Mucosa of gallbladder (tissue), 1 donor: ENCODE measurements at places on chromosomes 5 and 9. TPM values are rescaled to one million over a fixed set of nuclear protein-coding genes. Genes with fewer than 3 reads are reported as not detected.

DNA sequence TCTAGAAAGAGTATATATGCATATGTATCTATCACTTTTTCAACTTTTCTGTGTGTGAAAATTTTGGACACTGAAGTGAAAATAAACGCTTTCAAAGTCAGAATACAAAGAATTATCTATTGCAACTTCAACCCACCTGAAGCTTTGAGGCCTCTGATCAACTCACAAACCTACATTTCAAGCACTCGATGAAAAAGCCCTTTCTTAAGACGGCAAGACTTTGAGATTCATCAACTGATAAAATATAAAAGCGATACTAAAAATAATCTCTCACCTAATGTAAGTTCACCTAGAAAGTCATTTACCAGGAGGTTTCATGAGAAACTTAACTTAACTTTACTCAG is 1.2 kb downstream of the GOLPH3 start:
- no peak for DNase-seq

SV2C gene
- 0.20 TPM for total RNA-seq

DNA sequence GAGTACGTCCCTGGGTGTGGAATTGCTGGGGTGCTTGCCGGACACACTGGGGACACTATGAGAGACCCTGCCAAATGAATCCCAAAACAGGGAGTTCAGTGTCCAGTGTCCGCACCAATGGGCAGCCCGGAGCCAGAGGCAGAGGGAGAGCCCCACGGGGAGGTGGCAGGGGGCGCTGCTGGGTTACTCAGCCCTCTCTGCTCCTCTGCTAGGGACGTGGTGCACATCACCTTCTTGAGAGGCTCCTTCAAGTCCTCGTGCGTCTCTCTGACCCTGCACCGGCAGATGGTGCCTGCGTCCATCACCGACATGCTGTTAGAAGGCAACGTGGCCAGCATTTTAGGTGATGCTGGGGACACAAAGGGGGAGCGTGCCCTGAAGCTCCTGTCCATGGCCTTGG is 20.8 kb downstream of the STKLD1 start:
- no peak for DNase-seq

- peak; percentile 68 for DNase-seq
Measured at GRCh38 chr5:80238778-80239679, 16.8 kb downstream of the SERINC5 start.

DNA sequence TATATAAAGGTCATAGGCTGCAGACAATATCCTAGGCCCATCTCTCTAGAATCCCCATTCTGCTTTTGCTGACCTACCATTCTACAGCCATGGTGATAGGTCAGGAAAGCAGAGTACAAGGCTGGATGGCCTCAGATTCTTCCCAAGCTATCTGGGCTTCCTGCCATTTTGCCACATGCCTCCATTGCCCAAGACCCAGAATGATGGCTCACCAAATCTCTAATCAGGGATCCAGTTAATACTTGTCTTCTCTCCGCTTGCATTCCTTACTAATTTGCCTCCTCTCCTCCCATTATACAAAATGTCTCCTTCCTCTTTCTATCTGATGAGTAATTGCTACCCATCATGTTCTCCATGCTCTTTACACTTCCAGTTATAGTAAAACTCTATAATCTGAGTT is 22.7 kb upstream of the NDUFS4 start:
- no peak for DNase-seq

SPATA31D1 gene
- total RNA-seq = not detected

SHROOM1 gene
- total RNA-seq = 96.1 TPM

GRCh38 chr9:124120272-124120671 is 108.7 kb downstream of the LHX2 start:
- DNase-seq = no peak

HAPLN1 gene
- 0.58 TPM for total RNA-seq

STKLD1 gene
- 1.1 TPM for total RNA-seq

IFNA21 gene
- not detected for total RNA-seq

SREK1 gene
- 54.1 TPM for total RNA-seq

DNA sequence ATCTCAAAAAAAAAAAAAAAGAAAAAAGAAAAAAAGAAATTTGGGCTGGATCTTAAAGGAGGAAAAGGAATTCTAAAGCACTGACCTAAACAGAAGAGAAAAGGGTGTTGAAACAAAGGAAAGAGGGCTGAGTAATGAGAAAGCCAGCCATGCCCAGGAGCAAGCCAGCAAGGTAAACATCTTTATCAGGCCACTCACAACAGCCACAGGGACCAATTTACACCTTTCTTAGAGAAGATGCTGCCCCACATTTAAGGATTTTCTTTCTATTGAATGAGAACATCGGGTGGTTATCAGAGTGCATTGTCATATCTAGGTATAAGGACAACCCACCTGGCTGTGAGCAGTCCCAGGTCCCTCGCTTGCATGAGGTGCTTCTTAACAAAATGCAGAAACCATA is 16.6 kb downstream of the LHFPL2 start:
- DNase-seq = no peak

- DNase-seq = no peak
Measured at GRCh38 chr5:128380337-128380736, 157.7 kb downstream of the FBN2 start.

DNA sequence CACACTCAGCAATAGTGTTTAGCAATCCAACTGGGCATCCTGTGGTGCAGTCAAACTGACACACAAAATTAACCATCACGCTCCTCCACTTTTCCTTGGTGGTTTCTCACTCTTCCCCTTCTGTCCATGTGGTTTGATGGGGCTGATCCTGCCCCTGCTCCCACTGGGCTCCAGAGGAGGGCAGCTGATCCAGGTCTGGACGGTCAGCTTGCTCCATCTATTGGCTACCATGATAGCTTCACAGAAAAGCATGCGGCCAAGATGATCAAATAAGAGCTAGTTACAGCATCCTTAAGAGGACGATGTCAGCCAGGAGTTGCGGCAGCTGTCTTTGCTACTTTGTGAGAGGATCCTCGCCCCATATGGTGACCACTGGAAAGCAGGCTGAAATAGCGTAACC is 29.6 kb upstream of the RANBP17 start:
- DNase-seq = no peak

DCTN3 gene
- 81.9 TPM for total RNA-seq

- DNase-seq = no peak
Measured at GRCh38 chr9:90445391-90445790, 197.2 kb downstream of the DIRAS2 start.

STOML2 gene
- 94.9 TPM for total RNA-seq

DNA sequence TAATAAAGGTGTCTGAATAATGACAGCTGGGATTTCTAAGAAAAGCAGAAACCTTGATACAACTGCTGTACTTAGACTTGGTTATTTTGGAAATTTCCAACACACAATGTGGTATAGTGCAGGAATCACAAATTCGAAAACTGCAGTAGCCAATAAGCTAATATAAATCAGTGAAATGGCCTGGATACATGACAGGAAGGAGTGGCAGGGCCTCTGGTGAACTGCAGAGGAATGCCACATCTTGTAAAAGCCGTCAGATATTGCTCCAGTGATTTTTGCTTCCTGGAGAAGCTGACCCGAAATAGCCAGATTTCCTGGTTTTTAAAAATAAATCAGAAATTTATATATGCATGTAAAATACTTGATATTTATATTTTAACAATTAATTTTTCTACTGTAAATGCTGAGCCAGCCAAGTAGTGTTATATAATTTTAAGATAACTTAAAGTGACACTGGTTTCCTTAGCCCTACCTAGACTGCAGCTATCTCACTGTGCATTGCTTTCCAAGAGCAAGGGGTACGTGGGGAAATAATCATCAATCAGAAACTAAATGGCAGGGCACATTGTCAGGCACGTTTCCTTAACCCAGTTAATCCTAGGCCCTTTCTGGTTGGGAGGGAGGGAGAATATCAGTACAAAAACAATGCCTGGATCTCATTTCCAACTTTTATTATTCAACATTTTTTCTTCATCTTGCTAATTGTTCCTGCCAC is 182.4 kb downstream of the RASEF start:
- DNase-seq = no peak

- no peak for DNase-seq
Measured at GRCh38 chr5:55582256-55582655, 47.5 kb upstream of the PLPP1 start.

TMEM215 gene
- not detected for total RNA-seq

DNA sequence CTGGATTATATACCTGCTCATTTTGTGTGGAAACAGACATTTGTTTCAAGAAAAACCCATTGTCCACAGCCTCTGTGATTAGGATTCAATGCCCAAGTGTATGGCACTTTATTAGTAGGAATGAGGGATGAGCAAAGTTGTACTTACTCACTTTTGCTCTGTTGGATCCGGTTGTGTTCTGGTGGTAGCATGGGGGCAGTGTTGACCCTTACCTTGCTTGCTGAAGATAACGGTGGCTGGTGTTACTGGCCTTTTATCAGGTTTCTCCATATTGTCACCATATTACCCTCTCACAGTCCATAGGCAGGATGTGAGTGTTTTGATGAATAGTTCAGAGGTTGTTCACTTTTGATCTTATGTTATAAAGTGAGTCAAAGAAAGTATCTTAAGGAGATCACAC is 42.7 kb upstream of the NUDT12 start:
- DNase-seq = no peak

DNA sequence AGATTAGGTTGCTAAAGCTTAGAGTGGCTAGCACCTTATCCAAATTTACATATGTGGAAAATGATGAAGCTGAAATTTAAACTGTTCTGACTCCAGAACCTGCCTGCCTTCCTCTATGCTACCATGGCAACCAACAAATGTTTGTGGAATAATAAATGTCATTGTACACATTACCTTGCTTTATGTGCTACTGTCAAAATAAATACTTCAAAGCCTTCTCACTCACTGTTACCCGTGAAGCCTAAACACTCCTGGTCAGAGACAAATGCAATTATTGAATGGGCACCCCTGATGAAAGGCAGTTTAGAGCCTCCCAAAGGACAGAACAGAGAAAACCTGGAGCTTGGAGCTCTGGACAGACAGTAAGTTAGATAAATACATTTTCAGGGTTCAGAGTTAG is 158.6 kb downstream of the FAM114A2 start:
- no peak for DNase-seq
